ENCODE measurements at places on chromosomes 11 and 22. TPM values are rescaled to one million over a fixed set of nuclear protein-coding genes. Genes with fewer than 3 reads are reported as not detected.

The RTN4RL2 gene
- 0.12 TPM for total RNA-seq

The DAGLA gene
- total RNA-seq: 0.98 TPM

The WEE1 gene
- total RNA-seq: 27.0 TPM

The GRIA4 gene
- not detected for total RNA-seq

The HIRA gene
- 23.9 TPM for total RNA-seq

The APOBEC3C gene
- 5.4 TPM for total RNA-seq

The LGR4 gene
- 38.0 TPM for total RNA-seq

The C11orf42 gene
- total RNA-seq: not detected

The DDI1 gene
- not detected for total RNA-seq

The TREH gene
- total RNA-seq: 0.08 TPM

The FAM227A gene
- 2.2 TPM for total RNA-seq

The CASP5 gene
- not detected for total RNA-seq

The TESMIN gene
- total RNA-seq: 0.08 TPM

The ACR gene
- not detected for total RNA-seq

The KCNE3 gene
- 0.15 TPM for total RNA-seq

The NPAT gene
- 9.6 TPM for total RNA-seq

The TTC36 gene
- total RNA-seq: not detected

The PLXNB2 gene
- total RNA-seq: 226 TPM

The MYEOV gene
- total RNA-seq: not detected

The KRTAP5-7 gene
- not detected for total RNA-seq

The GVQW3 gene
- total RNA-seq: 1.4 TPM

The POU2AF2 gene
- total RNA-seq: not detected

The KBTBD3 gene
- 2.3 TPM for total RNA-seq

The C11orf86 gene
- total RNA-seq: not detected

The POTEH gene
- not detected for total RNA-seq

The GLYAT gene
- total RNA-seq: not detected

The SDHD gene
- total RNA-seq: 158 TPM

The PLAAT2 gene
- total RNA-seq: not detected

The UBQLN3 gene
- total RNA-seq: not detected

The SHANK2 gene
- total RNA-seq: 0.30 TPM

The C11orf97 gene
- total RNA-seq: not detected

The HIKESHI gene
- 30.2 TPM for total RNA-seq

The FGF4 gene
- total RNA-seq: not detected

The POU2AF1 gene
- not detected for total RNA-seq

The ST14 gene
- under 0.01 TPM for total RNA-seq

The LIN7C gene
- 43.7 TPM for total RNA-seq

The OR6A2 gene
- total RNA-seq: 0.15 TPM
